Activated CD4-positive, alpha-beta T cell treated with anti-CD3 and anti-CD28 coated beads for 1 hour (primary cell): ENCODE measurements at places on chromosomes 3 and 15.

GRCh38 chr15:66774001-66774814, 72.2 kb downstream of the SMAD6 start:
- peak; percentile 36 for DNase-seq

DNA sequence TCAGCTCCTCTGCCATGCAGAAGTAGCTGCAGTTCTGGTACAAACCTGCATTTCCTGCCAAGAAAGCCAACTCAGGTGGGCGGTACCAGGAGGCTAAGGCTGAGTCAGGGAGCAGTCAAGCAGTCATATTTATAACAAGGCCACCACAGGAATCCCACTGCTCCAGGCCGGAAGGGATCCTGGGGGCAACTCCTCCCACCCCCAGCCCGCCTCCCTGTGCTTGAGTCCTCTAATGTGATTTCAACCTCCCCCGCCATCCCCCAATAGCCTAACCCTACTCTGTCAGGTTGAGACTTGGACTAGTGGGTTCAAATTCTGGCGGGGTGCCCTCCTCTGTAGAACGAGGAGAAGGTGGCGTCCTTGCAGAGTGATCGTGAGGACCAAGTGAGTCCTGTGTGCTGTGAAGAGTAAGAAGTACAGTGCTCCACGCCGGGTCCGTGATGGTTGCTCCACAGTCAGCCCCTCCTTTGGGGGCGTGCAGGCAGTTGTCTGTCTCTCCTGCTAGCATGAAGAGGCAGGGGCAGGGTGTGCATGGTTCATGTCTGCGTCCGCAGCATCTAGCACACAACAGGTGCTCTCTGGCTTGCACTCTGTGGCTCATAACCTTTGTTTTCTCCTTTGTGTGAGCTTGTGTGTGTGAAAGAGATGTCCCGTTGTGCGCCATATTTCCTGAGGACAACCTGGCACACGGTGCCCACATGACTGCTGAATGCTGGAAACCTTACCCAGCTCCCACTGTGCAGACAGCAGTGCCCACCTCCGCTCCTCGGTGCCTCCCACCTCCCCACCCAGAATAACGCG, 78.3 kb downstream of the SMAD6 start:
- no peak for DNase-seq

- no peak for DNase-seq
Measured at GRCh38 chr3:13014755-13015285, 58.4 kb downstream of the IQSEC1 start.

- no peak for DNase-seq
Measured at GRCh38 chr3:37256447-37256846, 82.1 kb upstream of the LRRFIP2 start.

- DNase-seq: no peak
Measured at GRCh38 chr3:37147666-37148065, 26.7 kb downstream of the LRRFIP2 start.

DNA sequence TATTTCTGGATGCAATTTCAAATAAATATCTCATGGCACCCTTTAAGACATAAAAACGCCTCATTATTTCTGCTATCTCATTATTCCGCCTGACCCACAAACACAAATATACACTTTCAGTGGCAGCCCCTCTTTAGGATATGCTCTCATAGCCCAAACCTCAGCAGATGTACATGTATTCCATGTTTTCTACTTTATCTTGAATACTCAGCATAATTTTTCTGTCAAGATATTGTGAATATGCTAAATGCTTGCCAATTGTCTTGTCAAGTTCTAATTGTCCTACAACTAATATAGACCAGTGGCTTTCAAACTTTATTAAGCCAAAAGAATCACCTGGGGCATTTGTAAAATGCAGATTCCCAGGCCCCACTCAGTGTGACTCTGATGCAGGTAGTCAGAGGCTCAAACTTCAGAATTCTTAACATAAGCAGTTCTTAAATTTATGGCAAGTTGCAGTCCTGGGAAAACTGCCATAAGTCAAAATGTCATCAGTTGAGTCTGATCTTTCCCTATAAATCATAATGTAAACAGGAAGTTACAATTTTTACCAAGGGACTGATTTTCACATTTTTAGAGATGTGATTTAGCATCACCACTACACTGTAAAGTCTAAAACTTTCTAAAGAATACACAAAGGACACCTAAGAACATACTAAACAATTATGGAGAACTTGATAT, 135.1 kb downstream of the TBL1XR1 start:
- no peak for DNase-seq

DNA sequence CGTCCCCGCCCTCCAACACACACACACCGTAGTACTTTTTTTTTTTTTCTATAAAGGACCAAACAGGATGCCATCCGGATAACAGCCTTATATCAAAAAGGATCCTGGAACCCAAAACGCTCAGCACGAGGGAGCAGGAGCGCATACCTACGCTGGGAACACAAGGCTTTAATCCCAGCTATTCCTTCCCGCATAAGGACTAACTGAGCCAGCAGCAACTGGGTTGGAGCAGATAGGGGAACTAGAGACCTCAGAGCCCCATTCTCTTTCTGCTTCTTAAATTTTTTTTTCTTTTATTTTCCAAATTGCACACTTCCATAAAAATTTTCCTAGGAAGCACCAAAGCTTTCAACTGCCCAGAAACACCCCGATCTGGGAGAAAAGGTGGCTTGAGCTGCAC, 1.3 kb downstream of the TRANK1 start:
- no peak for DNase-seq

DNA sequence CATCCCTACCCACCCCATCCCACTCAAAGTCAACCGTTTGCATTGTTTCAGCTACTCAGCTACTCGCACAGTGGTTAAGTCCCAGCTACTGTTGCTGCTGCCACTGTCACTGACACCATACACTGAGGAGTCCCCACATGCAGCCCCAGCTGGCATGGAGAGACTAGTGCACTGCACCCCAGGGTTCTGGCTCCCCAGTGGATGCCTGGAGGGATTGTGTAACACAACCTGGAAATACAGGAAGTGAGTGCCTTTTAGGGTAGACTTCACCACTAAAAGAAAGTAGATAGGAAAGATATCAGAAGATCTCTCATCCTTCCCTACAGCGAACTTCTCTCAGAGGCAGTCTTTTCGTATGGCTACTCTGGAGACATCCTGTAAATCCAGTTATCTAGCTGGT, 169.2 kb upstream of the STRIT1 start:
- DNase-seq: no peak
